Ammon's horn (tissue), 1 donor: ENCODE measurements at places on chromosomes 6 and 20.

DNA sequence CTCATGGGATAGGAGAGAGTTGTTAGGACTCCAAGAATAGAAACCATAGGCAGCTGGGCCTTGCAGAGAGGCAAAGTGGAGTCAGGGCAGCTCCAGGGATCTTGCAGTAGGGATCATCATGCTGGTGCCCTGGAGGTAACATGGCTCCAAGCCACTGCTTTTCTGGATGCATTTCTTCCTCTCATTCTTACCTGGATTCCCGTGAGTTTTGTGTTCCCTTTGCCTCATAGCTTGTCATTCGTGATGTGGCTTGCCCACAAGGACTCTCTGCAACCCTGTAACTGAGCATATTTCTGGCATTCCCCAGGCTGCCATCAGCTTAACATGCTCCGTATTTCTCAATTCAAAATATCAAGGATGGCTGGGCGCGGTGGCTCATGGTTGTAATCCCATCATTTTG is 5.3 kb downstream of the NHLRC1 start:
- no peak for DNase-seq

- DNase-seq = no peak
Observed at GRCh38 chr20:16240355-16240754, 332.9 kb downstream of the KIF16B start.

DNA sequence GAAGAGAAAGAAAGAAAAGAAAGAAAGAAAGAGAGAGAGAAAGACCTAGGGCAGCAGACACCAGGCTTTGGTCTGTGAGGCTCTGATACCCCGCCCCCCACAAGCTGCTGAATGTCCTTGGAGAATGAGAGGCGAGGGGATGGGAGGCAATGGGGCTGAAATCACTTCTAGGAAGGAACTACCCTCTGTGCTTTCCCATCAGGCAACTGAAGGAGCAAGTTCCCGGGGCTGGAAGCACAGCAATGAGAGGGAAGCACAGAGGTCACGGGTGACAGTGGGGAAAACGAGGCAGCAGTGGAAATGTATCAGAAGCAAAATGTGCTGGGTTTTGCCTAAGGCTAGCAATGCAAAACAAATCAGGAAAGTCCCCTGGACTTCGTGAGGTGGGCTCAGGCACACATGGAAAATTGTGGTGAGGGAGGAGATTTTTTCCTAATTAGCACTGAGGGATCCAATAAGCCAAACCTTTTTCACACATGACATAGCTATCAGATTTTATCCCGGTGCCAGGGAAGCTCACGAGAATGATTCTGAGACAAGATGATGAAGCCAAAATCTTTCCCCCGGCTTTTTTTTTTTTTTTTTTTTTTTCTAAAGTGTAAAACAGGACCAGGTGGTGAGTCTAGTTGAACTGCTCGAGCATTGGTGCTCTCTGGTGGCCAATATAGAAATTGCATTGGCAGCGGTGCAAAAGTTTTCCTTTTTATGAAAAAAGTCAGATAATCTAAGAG is 16.8 kb upstream of the ARFGEF2 start:
- peak; percentile 54 for DNase-seq

DNA sequence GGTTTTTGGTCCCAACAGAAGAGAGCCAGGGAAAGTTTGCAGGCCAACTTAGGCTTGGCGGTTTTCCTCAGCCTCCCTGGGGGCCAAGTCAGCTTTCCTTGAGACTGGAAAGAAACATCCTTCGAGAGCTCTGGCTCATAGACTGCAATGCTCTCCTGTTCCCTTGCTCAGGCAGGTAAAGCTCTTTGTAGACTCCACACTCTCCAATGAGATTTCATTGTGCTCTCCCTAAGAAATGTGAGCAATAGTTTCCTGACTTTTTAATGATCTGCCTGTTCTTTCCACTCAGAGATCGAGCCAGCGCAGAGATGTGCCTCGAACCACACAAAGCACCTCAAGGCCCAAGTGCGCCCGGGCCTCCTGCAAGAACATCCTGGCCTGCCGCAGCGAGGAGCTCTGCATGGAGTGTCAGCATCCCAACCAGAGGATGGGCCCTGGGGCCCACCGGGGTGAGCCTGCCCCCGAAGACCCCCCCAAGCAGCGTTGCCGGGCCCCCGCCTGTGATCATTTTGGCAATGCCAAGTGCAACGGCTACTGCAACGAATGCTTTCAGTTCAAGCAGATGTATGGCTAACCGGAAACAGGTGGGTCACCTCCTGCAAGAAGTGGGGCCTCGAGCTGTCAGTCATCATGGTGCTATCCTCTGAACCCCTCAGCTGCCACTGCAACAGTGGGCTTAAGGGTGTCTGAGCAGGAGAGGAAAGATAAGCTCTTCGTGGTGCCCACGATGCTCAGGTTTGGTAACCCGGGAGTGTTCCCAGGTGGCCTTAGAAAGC is 13.9 kb downstream of the TNFAIP3 start:
- DNase-seq = no peak

GRCh38 chr6:139485742-139486475 is 111.5 kb upstream of the CITED2 start:
- no peak for DNase-seq

GRCh38 chr20:58756450-58756775 is 63.8 kb downstream of the NPEPL1 start:
- DNase-seq = no peak

- no peak for DNase-seq
Observed at GRCh38 chr6:62805431-62805830, 405.8 kb upstream of the FKBP1C start.

DNA sequence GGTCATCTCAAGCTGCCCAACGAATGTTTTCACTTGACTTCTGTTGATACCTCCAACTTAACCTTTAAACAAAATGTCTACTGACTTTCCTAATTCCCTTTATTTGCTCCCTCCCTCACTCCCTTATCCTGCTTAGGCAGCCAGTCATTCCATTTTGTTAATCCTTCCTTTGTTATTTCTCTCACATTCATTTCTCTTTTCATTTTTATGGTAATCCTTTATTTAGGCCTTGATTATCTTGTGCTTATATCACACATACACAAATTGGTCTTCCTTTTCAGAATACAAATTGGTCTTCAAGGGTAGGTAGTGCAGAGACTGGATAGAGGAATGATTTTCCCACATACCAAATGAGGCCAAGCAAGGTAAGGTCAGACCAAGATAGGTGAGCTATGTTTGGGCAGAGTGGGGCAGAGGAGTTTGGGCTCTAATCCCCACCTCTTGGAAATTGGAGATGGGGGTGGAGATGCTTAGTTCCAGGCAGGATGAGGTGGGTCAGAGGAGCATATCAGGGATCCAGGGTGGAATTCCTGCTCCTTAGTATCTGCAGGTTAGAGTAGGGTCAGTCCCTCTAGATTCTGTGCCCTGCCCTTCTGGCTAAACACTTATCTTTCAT is 2.0 kb upstream of the SPACA1 start:
- DNase-seq = no peak

DNA sequence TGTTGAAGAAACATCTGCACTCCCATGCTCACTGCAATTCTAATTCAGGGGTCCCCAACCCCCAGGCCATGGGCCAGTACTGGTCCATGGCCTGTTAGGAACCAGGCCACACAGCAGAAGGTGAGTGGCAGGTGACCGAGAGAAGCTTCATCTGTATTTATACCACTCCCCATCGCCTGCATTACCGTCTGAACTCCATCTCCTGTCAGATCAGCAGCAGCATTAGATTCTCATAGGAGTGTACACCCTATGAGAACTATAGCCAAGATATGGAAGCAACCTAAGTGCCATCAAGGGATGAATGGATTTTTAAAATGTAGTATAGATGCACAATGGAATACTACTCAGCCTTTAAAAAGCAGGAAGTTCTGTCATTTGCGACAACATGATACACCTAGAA is 53.2 kb downstream of the MBOAT1 start:
- no peak for DNase-seq

GRCh38 chr6:30071081-30071818 is 4.3 kb downstream of the PPP1R11 start:
- no peak for DNase-seq

DNA sequence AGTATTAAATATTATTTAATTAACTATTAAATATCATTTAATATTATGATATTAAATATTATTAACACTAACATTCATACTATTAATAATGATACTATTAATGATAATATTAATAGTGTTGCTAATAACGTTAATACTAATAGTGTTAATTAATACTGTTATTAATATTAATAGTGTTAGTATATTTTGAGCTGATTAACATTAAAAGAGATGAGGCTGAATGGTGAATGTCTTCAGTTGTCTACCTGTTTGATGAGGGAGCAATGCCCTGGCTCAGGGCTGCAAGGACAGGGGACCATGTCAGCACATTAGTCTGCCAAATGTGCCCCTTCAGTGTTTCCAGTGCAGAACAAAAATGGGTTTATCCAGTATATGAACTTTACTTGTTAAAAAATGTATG is 96.6 kb upstream of the PLEKHG1 start:
- no peak for DNase-seq

- DNase-seq = no peak
Observed at GRCh38 chr6:133326584-133326983, 85.4 kb downstream of the EYA4 start.

- no peak for DNase-seq
Observed at GRCh38 chr6:29516108-29516507, 28.4 kb upstream of the MAS1L start.

DNA sequence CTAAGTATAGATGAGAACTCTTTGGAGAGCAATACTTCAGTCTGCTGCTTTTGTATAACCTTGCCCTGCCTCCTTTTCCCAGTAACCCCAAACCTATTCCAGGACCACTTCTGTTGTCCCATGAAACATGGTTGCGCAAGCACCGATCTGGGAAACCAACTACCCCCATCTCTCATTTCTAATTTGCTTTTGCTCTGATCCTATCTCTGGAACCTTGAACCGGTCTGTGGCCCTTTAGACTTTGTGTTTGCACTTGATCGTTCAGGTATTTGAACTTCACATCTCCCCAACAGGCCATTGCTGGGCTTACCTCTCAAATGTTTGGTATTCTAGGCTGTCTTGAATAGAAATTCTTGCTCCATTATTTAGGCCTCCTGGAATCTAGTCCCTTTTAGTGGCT is 25.0 kb downstream of the L3MBTL3 start:
- no peak for DNase-seq

DNA sequence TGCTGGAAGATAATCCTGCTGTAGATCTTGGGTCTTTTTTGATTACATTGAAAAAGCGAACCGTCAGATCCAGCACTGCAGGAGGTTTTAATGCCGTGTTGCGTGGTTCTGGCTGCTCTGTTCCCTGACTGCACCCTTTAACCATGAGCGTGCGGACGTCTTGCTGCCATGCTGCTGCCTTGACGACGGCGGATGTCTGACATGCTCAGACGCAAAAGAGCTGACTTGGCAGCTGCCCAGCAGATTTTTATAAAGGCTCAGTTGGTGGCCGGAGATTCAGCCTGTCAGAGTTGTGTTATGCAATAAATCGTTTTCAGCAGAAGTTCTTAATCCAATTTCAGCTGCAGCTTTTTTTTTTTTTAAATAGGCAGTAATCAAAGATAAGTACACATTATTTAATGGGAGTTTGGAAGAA is 119.4 kb downstream of the JARID2 start:
- DNase-seq = peak; percentile 88

GRCh38 chr6:33271468-33272274 is at the start of the genes RPS18 and VPS52:
RPS18 (plus strand) TSS chr6:33272075; CDS start chr6:33272120, 45 bp downstream.
VPS52 (minus strand) TSS chr6:33271876; CDS start chr6:33271675, 201 bp downstream.
- peak; percentile 99 for DNase-seq

DNA sequence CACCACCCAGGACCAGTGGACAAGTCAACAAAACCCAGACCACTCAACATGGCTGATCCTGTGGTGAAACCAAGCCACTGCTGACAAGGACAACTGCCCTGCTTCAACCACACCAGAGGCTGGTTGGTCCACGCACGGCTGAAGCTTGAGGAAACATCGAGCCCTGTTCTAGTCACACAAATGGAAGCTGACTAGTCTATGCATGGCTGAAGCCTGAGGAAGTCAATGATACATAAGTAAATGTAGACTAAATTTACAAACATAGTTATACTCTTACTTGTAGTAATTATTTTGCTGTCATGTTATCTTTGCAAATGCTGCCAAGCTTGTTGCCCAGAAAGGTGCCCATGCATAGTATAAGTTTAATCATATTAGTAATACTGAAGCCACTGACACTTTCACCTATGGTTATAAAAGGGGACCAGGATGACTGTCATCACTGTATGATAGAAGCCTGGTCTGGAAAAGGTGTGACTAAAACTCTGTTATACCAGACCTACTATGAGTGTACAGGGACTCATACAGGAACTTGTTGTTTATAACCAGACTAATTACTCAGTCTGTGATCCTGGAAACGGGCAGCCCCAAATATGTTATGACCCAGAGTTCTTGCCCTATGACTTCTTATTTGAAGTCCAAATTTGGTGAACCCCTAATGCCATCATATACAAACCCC is 5.6 kb downstream of the IL22RA2 start:
- no peak for DNase-seq

DNA sequence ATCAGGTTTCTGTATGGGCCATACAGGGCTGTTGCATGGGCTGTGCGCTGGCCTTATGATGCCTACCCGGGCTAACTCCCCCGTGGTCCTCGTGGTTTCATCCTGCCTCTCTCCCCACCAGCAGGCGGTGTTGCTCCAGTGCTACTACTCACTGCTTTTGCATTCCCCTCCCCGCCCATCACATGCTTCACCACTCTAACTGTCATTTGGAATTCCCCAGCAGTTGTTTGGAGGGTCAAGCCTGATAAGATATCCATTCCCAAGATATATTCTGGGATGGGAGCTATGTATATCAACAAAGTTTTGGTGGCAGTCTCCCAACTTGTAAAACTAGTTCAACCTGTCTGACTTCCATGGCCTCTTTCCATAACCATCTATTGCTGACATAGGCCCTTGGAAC is 233.2 kb upstream of the SOX4 start:
- no peak for DNase-seq

DNA sequence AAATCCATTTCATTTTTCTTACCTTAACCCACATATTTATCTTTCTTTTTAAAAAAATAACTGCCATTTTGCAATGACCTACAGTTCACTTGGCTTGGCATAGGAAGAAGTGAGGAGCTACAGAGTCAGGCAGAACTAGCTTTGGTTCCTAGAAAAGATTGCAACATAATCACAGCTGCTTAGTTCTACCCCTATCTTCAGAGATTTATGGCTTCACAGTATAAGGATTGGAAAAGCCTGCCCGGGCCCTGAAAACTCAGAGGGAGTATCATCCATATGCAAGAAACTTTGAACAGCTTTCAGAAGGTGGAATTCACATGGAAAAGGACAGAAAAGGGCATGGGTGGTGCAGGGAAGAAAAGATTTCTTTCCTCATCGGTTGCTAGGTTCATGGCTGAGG is 774.3 kb upstream of the CHD6 start:
- no peak for DNase-seq

DNA sequence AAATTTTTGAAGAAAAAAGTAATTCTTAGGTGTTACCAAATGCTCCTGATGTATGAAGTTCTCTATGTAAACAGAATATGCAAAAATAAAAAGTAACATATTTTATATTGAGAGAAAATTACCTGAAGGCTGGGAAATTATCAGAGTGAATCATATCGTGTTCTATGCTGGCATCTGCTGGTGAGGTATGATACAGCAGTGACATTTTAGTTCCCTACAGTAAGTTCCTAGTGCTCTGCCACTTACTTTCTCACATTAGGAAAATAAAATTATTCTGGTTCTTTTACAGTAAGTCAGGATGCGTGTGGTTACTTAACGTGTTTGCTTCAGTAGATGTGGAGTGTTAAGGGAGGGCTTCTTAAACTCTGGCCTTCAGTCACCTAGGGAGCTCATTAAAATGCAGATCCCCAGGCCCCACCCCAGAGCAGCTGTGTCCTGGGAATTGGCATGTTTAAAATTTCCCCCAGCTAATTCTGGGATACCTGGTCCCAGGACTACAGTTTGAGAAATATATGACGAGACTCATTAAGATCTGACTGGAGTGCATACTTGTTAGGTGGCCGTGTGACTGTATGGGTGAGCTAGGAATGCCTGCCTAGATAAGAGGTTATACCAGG is 3.2 kb downstream of the ACTR5 start:
- peak; percentile 67 for DNase-seq

GRCh38 chr6:109303640-109304283 is 78.5 kb downstream of the CD164 start:
- no peak for DNase-seq
